SIG-M5 (cell line): ENCODE measurements at places on chromosomes 13 and 19.

DNA sequence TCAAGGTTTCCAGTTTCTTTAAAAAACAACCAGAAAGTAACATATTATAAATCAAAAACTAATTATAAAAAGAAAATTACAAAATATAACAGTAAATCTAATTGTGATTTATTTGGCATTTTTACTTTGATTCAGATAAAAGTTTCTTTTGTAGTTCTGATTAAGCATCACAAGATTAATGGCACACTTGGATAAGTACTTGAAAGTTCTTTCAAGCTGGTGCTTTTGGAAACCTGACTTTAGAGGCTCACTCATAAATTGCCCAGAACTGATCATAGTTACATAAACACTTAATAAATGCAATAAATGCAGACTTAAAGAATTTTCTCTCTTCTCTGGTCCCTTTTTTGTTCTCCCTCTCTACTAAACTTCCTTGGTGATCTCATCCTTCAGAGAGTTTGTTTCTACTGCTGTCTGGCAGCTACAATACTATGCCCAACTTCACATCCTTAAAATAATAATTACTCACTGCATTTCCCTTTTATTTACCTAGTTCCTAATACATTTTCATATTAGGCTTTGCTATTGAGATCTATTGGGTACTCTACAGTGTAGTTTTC is 1417.0 kb downstream of the EFNB2 start:
- no peak for DNase-seq

DNA sequence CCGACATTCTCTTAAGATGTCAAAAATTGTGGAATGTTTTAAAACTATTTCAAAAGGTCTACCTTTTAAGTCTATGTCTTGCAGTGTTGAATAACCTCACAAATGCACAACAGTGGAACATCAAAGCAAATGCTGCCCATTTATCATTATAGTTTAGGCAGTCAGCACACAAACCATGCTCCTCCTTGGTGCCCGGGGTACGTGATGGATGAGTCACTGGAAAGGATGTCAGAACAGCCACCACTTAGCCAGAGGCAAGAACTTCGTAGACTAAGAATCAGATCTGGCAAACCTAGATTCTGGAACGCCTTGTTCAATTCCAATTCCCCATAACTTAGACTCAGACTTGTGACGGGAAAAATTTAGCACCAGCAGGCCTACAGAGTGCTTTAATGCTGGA is 343.6 kb downstream of the FGF9 start:
- DNase-seq: no peak

DNA sequence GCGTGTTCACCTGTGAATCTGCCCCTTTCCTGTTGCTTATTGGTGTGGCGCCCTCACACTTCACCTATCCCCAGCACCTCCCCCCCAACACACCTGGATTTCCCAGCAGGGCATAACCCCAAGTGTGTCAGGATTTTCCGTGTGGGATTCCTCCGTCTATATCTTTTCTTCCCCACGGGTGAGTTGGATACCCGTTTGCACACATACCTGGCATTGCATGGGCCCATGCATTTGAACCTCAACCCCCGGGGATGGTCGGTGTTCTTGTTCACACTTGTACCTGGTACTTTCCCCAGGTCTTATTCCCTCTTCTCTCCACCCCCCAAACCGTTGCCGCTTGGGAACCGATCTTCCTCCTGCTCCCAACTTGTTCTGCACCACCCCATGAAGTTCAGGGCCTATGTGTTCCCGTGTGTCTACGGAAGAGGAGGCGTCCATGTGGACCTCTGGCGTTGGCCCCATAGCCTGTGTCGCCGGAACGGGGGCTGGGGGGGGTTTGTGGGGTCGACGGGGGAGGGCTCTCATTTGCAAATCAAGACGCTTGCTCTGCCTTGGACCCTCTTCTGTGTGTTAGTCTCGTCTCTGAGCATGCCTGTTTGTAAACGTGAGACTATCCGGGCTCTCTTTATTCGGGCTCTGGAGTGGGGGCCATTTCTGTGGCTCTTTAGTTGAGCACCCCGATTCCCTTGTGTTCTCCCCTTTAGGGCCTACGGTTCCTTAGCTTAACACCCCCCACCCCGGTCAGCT is 1.7 kb downstream of the PRR12 start:
- no peak for DNase-seq

- DNase-seq: no peak
Measured at GRCh38 chr19:41893899-41894298, 10.9 kb downstream of the ARHGEF1 start.

GRCh38 chr19:28239270-28239669 is 973.7 kb downstream of the UQCRFS1 start:
- no peak for DNase-seq

DNA sequence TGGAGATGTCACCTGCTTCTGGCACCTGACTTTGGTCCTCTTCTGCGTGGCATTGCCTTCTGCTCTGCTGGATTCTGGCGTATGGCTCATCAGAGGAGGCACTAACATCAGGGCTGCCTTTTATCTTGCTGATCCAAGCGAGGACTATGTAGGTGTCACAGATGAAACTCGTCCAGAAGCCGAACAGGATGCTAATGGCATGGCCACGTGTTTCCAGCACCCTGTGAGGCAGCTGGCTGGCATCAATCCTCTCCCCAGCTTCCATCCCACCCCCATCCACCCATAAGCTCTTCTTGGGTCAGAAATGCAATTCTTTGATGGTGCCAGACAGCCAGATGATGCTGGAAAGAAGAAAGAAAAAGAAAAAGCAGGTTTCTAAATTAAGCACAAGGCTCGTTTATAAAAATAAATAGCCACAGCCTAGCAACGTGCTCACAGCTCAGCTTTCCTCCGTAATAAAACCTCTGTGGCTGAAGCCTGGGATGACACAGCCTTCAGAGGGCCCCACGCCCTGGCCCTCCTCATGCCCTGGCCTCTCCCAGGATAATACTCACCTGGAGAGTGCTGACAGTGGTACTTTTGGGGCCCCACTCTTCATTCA is 212.9 kb upstream of the SERP2 start:
- no peak for DNase-seq

GRCh38 chr13:106498158-106498557 is 37.3 kb downstream of the EFNB2 start:
- DNase-seq: no peak

GRCh38 chr13:60148918-60149317 is 14.8 kb downstream of the DIAPH3 start:
- no peak for DNase-seq

DNA sequence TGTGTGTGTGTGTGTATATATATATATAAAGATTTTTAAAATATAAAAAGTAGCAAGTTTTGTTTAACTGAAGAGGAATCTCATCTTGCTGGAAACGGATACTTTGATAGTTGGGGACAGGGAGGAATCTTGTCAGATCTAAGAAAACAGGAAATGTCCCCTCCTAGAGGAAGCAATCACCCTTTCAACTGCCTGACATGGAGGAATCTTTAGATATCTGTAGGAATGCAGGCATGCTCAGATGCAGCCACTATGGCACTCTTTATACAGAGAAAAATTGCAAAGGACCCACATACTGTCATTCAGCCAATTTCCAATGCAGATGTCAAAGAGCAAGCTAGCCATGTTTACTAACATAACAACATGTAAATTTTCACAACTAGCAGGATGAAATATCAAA is 38.8 kb downstream of the ZNF611 start:
- DNase-seq: no peak

- DNase-seq: no peak
Measured at GRCh38 chr19:3656073-3656746, 29.6 kb upstream of the CACTIN start.

GRCh38 chr13:111168107-111168506 is 53.0 kb downstream of the ARHGEF7 start:
- DNase-seq: no peak

- no peak for DNase-seq
Measured at GRCh38 chr19:40630571-40631160, 29.5 kb downstream of the LTBP4 start.

DNA sequence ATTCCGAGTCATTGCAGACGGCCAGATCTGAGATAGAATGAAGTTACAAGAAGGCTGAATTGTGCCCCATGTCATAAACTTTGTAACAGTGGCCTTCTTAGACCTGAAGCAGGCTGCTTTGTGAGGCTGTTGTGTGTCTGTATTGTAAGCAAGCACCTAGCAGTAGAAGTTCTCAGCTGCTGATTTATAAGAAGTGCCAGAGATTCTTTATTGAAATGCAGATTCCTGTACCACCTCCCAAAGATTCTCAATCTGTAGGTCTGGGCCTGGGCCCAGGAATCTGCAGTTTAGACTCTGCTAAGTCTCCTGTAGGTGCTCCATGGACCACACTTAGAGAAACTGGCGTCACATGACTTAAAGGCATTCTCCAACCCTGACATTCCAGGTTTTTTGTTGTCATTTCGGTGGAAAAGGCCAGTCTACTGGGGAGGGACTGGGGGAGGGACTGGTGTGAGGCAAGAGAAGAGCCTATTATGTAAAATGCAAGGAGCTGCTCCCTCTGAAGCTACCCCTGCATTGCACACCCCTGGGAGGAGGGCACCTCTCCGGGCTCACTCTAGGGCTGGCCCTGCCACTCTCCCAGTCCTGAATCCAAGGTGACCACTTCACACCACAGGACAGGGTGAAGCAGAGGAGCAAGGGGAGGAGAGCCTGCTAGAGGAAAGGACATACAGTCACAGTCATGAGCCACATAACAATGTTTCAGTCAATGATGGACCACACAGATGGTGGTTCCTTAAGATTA is 769 bp upstream of the TMEM272 start:
- DNase-seq: no peak

- no peak for DNase-seq
Measured at GRCh38 chr19:28727480-28728159, 485.3 kb downstream of the UQCRFS1 start.

DNA sequence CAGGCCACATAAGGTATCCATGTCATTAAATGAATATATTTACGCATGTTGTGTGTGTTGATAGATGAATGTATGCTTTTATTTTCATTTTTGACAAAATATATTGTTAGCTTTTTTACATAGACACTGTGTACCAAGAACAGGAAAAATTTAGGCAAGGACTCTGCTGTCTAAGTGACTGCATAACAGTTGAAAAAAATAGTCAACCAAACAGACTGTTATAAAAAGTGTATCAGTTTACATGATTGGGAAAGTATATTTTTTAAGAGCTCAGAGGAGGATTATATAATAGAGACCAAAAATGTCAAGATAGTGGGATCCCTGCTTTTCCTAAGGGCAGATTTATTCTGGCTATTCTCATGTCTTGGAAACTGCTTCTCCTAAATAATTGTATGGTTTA is 858.0 kb downstream of the SLITRK1 start:
- no peak for DNase-seq

DNA sequence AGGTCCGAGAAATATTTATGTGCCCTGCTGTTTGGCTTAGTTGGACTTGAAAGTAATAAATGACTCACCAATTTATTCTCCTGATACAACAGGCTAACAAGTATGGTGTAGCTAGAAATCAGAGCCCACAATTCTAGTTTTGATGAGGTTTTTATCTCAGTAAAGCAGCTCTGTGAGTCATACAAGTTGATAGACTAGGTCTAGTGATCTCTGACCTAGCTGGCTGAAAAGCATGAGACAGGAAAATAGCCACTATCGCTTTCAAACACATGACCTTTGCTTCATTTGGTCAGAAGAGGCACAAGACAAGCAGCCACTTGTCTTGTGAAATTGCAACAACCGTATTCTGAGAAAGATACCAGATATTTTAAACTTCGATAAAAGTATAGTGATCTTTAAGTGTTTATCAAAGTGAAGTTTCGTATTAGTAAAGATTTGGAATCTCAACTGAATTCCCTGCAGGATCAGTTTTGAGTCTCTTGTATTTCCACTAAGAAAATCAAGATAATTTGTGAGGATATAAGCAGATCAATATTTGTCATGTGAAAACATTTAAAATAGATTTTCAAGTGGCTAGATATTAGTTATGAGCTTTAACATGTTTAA is 126.7 kb downstream of the MAB21L1 start:
- DNase-seq: no peak

- no peak for DNase-seq
Measured at GRCh38 chr13:96460609-96461008, 370.7 kb downstream of the HS6ST3 start.

DNA sequence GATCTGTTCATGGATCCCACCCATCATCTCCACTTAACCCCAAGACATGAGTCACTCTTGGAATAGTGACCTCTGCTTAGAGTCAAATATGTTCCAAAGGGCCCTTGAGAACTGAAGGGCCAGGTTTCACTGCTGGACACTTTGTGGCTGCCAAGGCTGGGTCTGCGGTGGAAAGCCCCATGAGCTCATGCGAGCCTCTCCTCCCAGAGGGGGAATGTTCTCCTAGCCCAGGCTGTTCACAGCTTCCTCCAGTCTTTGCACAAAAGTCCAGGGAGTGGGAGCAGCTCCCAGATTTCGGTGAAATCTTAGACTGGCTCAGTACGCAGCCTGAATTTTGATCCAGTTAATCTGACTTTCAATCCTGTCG is 732 bp upstream of the DCLK1 start:
- DNase-seq: no peak

- DNase-seq: no peak
Measured at GRCh38 chr13:86741762-86742285, 929.3 kb upstream of the SLITRK5 start.

GRCh38 chr19:47151627-47152026 is 21.0 kb downstream of the SAE1 start:
- no peak for DNase-seq

GRCh38 chr19:40387155-40387554 is 2.8 kb downstream of the HIPK4 start:
- no peak for DNase-seq

DNA sequence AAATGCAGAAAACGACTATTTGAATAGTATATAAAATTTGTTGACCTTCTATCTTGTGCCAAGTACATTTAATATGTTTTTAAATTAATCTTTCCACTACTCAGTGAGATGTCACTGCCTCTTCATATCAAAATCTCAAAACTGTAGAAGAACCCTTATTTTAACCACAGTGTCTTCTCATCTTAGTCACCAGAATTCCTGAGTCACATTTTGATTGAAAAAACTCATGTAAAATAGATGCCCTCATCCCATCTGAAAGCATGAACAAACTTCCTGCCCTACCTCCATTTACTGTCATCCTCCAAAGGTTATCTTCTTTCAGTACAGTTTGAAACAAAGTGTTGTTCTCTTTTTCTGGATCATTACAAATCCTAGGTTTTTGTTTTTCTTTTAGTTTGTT is 1215.4 kb downstream of the PCDH9 start:
- no peak for DNase-seq

- DNase-seq: no peak
Measured at GRCh38 chr13:94109715-94110374, 369.6 kb downstream of the DCT start.

- DNase-seq: no peak
Measured at GRCh38 chr19:720345-721160, 11.8 kb downstream of the PALM start.
